ENCODE measurements at places on chromosomes 4 and X.

DNA sequence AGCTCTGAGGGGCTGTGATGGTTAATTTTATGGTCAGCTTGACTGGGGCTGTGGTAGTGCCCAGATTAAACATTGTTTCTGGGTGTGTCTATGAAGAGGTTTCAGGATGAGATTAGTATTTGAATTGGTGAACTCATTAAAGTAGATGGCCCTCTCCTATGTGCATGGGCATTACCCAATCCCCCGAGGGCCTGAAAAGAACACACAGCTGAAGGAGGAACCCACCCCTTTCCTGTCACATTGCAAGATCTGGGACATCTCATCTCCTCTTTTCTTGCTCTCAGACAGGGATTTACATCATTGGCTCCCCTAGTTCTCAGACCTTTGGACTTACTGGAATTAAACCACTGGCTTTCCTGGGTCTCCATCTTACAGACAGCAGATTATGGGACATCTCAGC, 29.4 kb upstream of the NDP start:
- DNase-seq = no peak

DNA sequence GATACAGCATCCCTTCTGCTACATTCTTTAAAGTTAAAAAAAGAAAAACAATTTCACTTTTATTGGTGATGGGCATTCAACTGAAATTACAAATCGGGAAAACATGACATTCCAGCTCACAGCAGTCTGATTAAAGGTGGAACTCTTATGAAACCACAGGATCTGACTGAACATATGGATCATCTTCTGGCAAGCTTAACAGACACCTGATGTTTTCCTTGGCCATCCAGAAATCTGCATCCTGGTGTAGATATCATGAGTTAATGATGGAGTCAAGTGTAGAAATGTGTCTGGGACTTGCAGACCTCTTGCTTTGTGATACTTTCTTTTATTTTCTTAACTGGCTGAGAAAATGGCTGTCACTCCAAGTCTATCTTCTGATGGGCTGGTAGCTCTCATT, 167.9 kb downstream of the CBR4 start:
- DNase-seq = no peak

- DNase-seq = no peak
These were observed 2.0 kb downstream of the MID1IP1 start for GRCh38 chrX:38803243-38803587.

GRCh38 chr4:54727346-54727745, 69.6 kb downstream of the KIT start:
- no peak for DNase-seq

DNA sequence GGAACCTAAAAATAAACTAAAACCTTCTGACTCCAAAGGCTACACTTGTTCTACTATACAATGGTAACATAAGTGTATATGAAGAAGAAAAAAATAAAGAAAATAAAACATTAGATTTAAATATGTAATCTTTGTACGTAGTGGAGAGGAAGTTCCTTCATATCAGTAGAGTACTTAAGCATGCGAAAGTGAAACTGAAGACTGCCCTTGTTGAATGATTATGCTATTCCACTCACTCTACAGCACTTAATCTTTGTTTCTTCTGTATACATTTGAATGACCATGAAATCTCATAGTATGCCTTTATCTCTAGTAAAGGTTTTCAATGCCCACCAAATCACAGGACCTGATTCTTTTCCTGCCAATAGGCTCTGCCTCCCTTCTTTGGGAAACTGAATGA, 78.9 kb downstream of the NDST3 start:
- DNase-seq = no peak

- DNase-seq = no peak
These were observed 54.8 kb downstream of the PPP2R2C start for GRCh38 chr4:6417516-6418050.

GRCh38 chr4:156705311-156705710, 266.3 kb downstream of the PDGFC start:
- peak; percentile 84 for DNase-seq

- DNase-seq = peak; percentile 35
These were observed 49.8 kb upstream of the AGA start for GRCh38 chr4:177492022-177492421.

DNA sequence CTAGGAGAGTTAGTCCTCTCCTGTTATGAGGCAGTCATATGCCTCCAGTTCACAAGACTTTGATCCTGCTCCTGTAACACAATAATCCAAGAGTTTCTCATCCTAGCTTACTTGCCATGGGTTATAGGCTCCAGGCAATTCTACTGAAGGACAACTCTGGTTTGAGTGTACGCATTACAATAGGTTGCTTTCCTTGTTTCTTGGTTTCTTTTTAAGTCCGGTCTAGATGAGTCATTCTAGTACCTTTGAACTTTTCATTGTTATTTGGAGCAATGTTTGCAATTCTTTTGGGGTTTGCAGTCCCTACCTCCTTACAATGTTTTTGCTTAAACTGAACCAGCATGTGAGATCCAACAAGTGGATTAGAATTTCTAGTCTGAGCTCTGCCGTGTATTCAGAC, 109.1 kb downstream of the ANAPC4 start:
- DNase-seq = no peak

GRCh38 chr4:34732176-34732950, 1512.0 kb downstream of the ARAP2 start:
- no peak for DNase-seq

- DNase-seq = peak; percentile 53
These were observed 544.8 kb upstream of the DIPK2B start for GRCh38 chrX:45745479-45745878.
